ENCODE measurements at places on chromosomes 3 and 15. TPM values are rescaled to one million over a fixed set of nuclear protein-coding genes. Genes with fewer than 3 reads are reported as not detected.

Gene KAT2B
- 32.9 TPM for polyA plus RNA-seq

Gene RBMS3
- polyA plus RNA-seq: 37.9 TPM

Gene GP9
- 2.7 TPM for polyA plus RNA-seq

DNA sequence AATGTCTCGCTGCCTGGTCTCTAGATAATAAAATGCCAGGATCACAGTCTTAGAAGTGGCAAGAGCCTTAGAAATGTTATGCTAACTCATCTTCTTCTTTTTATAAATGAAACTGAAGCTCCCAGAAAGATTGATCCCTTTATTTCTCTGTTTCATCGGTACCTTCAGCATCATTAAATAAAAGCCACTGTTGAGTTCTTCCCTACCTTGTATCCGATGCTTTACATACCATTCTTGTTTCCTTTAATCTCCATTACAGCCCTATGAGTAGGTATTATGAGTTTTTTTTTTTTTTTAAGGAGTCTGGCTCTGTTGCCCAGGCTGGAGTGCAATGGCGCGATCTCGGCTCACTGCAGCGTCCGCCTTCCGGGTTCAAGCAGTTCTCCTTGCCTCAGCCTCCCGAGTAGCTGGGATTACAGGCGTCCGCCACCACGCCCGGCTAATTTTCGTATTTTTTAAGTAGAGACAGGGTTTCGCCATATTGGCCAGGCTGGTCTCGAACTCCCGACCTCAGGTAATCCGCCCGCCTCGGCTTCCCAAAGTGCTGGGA lies 815 bp upstream of the ABCC5 start:
- no peak for DNase-seq

- DNase-seq: no peak
Measured at GRCh38 chr3:166307756-166308350, 470.6 kb upstream of the BCHE start.

DNA sequence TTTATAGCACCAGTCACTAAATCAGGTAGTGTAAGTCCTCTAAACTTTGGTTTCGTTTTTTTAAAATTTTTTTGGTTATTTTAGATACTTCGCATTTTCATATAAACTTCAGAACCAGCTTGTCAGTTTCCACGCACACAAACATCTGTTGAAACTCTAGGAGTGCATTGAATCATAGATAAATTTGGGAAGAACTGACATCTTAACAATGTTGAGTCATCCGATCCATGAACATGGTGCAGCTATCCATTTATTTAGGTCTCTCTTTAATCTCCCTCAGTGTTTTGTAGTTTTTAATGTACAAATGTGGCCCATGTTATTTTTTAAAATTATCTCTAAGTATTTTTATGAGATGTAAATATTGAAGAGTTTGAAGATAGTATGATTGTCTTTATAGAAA lies 17.7 kb downstream of the TICRR start:
- no peak for DNase-seq

DNA sequence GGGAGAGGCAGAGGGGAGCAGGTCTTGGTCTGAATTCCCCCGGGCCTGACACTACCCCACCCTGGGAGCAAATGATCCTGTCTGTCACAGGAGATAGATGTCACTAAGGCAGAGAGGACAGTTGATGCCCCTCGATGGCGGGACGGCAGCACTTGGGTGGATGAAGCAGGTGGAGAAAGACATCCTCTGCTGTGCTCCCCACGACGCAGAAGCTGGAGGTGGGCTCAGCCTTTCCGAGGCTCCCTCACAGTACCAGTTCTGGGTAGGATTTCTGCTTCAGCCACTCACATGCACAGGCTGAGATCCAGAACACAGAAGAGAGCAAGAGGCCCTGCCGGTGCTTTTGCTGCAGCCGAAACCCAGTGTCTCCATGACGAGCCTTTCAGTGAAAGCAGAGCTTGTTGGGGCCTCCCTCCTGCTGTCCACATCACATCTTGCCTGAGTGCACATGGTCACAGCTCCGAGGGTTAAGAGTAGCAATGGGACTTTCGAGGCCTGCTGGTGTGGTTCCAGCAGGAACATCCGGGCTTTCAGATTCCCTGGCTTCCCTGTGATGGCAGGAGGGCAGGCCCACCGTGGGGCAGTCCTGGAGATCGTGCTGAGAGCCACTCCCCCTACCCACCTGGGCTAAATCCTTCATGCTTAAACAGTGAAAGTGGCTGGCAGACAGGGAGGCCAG lies 107.3 kb upstream of the PRR20G start:
- DNase-seq: no peak

DNA sequence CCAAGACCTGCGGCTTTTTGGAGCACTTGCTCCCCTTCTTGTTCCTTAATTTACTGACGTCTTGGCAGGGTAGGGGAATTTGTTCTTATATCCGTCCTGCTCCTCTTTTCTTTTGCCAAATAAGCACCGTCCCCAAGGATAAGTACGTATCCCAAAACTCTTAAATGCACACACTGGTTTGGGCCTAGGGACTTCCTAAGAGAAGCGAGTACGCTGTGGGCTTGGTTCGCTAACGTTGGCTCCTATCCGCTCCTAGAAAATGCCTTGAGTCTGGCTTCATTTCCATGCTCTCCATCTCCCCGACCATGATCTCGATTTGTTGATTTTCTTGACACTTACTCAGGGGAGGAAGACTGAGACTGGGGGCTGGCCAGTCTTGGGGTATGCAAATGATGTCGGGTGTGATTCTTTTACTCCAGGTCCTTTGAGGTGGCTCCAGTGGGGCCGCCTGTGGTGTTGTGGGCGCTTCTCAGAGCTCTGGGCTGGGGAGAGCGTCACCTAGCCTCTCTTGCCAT lies 1.3 kb downstream of the MYRIP start:
- DNase-seq: no peak

GRCh38 chr15:47673232-47673761 lies 44.0 kb upstream of the SEMA6D start:
- DNase-seq: no peak
